Stimulated activated naive CD4-positive, alpha-beta T cell treated with Interleukin-2 at 50 U/mL for 16 hours (primary cell): ENCODE measurements at places on chromosomes 16 and 17.

GRCh38 chr17:55699181-55699860 is 23.3 kb downstream of the TMEM100 start:
- no peak for DNase-seq

- DNase-seq, result no peak
These were observed 11.2 kb downstream of the BCL7C start for GRCh38 chr16:30882429-30883310.

GRCh38 chr17:31853911-31854470 is 5.1 kb downstream of the COPRS start:
- DNase-seq, result no peak

DNA sequence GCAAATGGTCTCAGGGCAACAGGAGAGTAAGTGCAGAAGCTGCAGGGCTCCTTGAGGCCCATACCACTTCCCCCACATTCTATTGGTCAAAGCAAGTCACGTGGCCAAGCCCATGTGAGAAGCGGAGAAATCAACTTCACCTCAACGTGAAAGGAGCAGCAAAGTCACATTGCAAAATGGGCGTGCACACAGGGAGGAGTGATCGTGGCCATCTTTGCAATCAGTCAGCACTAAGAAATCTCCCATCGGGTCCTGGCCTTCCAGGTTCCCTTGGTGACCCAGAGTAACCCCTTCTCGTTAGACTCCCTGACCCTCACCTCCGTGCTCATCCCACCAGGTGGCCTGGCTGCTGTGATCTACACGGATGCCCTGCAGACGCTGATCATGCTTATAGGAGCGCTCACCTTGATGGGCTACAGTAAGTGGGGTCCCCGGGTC is 38.0 kb downstream of the SLC5A11 start:
- no peak for DNase-seq

GRCh38 chr17:49819138-49819537 is 28.7 kb downstream of the TAC4 start:
- no peak for DNase-seq

DNA sequence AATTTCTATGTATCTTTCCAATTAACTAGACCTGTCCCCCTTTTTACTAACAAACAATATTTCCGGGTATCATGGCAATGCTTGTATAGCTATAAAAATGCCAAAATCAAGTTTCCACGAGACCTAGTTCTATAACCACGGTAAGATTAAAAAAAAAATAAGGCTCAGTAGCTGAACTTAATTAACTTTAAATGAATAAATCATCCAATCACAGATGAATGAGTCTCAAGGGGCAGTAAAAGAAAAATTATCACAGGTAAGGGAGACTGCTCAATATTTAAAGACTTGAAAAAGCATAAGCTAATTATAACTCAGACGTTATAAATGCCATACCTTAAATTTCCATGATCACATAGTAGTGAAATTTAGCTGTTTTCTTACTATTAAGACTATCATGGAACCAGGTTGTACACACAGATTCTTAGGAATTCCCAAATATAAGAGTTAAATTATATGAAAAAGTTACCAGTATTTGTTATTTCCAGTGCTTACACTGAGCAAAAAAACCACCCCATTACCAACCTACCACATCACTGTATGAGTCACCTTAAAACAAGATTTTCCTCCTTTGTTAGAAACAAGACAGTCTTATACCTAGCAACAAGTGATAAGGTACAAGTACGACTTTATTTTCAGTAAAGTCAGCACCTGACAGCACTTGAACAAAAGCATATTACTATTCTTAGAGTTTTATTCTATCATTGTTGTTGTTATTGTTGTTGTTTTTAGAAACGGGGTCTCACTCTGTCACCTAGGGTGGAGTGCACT is 20.6 kb downstream of the SSH2 start:
- DNase-seq, result no peak

DNA sequence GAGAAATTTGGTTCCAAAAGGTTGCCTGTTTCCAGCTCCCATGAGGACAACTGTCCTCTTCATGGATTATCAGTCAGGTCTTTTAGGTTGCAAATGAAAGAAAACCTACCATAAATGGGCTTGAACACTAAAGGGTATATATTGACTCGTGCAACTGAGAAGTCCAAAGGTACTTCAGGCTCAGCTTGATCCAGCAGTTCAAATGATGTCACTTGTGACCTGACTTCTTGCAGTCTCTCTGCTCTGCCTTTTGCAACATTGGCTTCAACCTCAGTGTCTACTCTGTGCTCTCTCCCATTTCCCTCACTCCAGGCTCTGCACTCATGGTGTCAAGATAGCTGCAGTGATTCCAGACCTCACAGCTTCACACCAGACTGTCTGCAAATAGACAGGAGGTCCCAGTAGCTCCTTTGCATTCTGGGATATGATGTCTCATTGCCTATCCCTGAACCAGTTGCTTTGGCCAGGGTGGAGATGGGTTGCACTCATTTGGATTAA is 5.5 kb upstream of the CALB2 start:
- no peak for DNase-seq

DNA sequence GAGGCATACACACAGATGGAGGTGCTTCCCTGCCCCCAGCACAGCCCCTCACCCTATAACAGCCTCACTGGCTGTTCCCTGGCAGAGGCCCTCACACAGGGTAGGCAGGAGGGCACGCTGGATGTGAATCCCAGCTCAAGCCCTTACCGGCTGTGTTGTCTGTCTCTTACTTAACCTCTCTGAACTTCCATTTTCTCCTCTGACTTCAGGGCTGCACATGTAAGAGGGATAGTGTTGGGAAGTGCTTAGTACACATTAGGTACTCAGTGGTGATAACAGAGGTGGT is 24.6 kb upstream of the EIF1 start:
- no peak for DNase-seq

DNA sequence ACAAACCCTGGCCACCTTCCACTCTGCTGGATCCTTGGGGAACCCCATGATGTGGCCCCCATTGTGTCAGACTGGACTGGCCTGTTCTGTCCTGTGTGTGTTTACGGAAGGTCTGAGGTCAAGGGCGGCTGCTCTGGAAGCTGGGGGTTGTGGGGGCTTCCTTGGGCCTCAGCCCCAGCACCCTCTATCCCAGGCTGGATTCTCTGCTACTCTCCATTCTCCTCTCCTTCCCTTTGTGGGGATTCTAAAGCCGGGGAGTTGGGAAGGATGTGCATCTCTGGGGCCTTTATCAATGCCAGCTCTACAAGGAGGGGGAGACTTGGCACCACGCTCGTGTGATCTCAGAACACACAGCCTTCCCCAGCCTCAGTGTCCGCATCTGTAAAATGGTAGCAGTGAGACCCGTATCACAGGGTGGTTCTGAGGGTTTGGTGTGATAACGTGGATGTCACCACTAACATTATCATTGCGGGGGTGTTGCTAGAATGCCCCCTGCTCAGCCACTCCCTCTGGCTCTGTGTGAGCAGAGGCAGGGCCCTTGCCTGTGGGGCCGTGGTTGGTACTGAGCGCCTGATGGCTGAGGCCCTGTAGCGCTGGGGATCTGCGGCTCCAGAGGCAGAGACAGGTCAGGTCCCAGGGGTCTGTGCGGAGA is 18.1 kb downstream of the ADGRG1 start:
- no peak for DNase-seq

GRCh38 chr17:61726977-61727376 is 136.0 kb upstream of the NACA2 start:
- no peak for DNase-seq

- DNase-seq, result no peak
These were observed 47.1 kb downstream of the SRCIN1 start for GRCh38 chr17:38558728-38559050.

- no peak for DNase-seq
These were observed 16.8 kb downstream of the IL4R start for GRCh38 chr16:27330542-27330941.

DNA sequence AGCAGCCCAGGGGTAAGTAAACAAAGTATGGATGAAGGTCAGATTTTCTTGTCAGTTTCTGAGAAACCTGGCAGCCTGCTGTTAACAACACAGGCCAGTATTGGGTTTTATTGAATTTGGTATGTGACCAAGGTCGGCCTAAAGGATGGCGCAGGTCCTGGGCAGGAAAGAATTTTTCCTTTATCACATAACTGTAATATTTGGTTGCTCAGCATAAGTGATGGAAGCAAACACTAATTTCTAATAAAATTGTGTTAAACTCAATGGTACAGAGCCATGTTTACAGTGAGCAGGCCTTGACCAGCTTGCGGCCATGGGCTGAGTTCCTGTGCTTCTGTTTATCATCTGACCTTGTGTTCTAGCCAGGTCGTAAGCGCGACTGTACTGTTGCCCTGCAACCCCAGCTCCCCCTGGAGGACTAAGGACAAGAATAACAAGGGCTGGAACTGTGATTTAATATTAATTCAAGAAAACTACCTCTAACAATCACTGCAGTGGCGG is 10.5 kb downstream of the POLDIP2 start:
- no peak for DNase-seq

DNA sequence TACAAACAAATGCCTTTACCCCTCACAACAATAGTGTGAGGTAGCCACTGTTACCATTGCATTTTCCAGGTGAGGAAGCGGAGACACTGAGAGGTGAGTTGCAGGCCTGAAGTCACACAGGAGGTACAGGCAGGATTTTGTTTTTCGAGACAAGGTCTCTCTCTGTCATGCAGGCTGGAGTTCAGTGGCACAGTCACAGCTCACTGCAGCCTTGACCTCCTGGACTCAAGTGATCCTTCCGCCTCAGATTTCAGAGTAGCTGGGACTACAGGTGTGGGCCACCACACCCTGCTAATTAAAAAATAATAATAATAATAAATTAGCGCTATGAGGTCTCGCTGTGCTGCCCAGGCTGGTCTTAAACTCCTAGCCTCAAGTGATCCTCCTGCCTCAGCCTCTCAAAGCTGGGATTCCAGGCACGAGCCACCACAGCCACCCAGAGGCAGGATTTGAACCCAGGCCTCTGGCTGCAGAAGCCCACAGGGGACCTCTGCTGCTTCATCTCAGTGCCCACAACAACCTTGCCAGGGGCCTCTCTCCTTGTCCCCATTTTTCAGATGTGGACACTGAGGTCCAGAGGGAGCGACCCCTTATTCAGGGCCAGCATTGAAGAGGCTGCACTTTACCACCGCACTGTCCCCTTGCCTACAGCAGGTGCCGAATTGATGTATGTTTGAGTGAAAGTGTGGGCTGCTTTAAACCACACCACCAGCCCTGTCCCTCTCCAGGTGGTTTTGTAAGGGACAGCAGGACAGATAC is 16.0 kb upstream of the CIBAR2 start:
- DNase-seq, result no peak

DNA sequence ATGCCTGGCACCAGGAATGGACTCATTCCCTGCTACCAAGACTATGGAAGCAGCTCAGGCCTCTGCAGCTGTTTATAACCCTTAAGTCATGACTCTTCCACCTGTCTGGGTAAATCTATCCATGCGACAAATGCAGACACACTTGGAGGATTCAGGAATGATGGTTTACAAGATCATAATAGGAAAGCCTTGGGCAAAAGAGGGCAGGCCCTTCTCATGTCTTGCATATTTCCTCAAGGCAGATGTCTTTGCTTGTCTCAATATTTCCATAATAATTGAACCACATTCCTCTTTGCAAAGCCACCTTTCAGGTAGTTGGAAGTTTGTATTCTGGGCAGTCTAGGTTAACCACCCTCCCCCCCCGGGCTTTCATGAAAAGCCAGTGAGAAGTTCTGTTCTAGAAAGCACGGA is 884 bp upstream of the JPT1 start:
- DNase-seq, result no peak

DNA sequence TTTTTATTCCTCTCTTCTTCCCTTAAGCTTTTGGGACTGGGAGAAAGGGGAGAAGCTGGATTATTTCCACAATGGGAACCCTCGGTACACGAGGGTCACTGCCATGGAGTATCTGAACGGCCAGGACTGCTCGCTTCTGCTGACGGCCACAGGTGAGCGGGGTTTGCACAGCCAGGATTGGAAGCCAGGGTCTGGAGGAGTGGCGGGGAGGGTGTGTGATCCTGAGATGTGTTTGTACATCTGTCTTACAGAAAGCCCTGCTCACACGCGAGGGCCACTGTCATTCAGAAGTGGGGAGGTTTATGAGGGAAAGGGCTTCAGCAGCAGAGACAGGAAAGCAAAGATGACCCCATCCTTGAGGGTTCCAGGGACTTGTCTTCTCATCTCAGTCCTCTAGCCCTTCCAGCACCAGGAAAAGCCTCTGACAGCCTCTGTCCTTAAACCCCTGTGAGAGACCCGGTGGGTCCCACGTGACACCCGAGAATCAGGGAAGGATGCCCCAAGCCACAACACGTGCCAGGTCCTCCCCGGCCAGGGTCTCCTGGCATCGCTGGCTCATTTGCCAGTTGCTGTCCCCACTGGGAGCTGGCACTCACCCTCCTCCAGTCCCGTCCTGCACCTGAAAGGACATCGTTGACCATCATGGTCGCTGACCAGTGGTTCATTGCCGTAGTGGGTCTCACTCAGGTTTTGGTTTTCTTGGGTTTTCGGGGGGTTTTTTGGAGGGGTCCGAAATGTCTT is 44.3 kb upstream of the CHMP6 start:
- no peak for DNase-seq

DNA sequence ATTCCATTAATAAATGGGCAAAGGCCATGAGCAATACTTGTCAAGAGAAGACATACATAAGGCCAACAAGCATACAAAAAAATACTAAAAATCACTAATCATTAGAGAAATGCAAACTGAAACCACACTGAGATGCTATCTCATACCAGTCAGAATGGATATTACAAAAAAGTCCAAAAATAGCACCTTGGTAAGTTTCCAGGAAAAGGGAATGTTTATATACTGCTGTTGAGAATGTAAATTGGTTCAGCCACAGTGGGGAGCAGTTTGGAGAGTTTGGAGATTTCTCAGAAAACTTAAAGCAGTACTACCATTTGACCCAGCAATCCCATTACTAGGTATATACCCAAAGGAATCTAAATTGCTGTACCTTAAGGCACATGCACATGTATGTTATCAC is 467.7 kb downstream of the CDH11 start:
- no peak for DNase-seq
